AG10803 (cell line): ENCODE measurements at places on chromosomes 4 and X.
A peak's percentile ranks its signal among the peaks of the same experiment; 100 is the strongest.

DNA sequence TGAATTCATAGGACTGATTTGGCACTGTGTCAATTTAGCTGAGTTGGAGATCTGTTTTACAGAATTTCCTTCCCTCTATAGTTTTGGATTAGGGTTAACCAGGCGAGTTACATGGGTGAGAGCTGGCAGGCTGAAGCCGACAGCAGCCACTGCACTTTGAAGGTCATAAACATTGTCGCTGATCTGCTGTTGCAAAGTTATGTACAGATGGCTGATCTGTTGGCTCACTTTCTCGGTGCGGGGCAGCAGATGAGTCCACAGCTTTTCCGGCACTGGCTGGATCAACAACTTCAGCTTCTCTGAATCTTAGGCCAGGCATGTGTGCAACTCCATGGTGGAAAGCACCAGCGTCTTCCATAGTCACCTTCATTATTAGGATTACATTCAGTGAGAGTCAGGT is 173.7 kb downstream of the GPAT3 start:
- no peak for DNase-seq

DNA sequence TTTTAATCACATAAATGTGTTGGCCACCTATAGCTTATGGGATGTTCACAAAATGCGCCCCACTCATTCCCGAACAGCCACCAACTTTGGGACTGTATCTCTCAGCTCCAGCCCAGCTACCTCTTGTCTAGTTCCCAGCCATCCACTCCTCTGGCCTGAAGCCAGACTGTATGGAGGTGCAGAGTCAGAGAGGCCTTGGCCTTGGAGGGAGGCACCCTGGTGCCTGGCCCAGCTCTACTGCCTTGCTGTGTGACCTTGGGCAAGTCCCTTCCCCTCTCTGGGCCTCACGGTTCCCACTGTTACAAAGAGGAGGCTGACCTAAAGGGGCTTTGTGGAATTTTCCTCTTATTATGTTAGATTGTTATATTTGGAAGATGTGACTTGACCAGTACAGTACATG is 13.9 kb downstream of the MAMLD1 start:
- DNase-seq = no peak

DNA sequence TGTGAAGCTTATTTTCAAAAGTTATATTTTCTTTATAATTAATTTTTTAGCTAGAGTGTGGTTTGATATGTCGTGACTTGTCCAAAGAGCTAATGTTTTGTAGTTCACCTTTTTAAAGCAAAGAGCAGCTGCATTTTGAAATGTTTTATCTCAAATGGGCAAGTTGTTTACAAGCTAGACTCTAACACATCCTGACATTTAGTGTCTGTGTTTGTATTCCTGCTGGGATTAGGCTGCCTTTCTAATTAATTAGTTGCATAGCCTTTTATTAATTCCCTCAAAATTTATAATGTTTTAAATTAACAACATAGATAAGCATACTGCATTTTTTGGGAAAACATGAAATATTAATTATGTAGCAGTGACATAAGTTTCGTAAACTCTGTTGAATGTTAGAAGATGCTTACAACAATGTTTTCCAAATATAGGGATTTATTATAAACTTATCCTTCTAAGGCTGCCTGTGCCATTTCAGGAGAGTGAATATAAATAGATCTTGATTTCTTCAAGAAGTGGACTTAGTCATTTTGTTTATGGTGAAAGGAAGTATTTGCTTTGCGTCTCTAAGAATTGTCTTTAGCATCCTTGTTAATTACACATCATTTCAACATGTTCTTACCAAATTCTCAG is 37.7 kb upstream of the NUDT6 start:
- DNase-seq = peak; percentile 24

GRCh38 chr4:79181190-79181589 is 144.7 kb downstream of the NAA11 start:
- no peak for DNase-seq

GRCh38 chrX:13906093-13906492 is 89.2 kb upstream of the GPM6B start:
- DNase-seq = no peak

- no peak for DNase-seq
Measured at GRCh38 chr4:10629394-10629793, 55.2 kb downstream of the CLNK start.

DNA sequence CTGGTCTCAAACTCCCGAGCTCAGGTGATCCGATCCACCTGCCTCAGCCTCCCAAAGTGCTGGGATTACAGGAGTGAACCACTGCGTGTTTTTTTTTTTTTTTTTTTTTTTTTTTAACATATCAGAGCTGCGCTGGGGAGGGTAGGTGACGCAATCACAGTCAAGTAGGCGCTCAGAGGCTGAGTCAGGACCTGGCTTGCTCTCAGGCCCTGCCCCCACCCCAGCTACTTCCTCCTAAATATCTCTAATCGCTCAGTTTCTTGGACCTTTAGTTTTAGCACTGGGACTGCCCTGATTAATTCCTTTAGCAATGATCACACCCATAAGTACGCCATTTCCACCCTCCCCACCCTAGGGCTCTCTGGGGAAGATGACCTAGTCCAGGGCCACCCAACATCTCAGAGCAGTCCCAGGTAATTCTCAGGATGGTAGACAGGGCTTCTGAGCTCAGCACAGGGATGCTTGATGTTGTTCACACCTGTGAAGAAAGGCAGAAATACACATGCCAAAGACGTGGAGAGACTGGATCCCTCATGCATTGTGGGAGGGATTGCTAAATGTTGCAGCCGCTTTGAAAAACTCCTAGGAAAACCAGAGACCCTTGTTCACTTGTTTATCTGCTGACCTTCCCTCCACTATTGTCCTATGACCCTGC is 50.2 kb downstream of the DDX3X start:
- peak; percentile 71 for DNase-seq

- DNase-seq = no peak
Measured at GRCh38 chrX:106484233-106484632, 127.5 kb upstream of the RADX start.

- no peak for DNase-seq
Measured at GRCh38 chrX:120512627-120513026, 43.5 kb upstream of the LAMP2 start.

DNA sequence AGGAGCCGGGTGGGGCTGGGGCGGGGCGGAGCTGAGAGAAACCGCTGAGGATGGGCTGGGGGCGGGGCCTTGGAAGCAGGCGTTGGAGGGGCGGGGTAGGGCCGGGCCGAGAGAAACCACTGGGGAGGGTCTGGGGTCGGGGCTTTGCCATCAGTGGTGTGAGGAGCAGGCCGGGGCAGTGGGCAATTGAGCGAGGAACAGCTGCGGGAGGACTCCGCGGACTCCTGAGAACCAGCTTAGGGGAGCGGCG is 1.3 kb upstream of the EOLA2 start:
- no peak for DNase-seq

GRCh38 chrX:80876877-80877276 is 67.2 kb upstream of the BRWD3 start:
- peak; percentile 33 for DNase-seq

DNA sequence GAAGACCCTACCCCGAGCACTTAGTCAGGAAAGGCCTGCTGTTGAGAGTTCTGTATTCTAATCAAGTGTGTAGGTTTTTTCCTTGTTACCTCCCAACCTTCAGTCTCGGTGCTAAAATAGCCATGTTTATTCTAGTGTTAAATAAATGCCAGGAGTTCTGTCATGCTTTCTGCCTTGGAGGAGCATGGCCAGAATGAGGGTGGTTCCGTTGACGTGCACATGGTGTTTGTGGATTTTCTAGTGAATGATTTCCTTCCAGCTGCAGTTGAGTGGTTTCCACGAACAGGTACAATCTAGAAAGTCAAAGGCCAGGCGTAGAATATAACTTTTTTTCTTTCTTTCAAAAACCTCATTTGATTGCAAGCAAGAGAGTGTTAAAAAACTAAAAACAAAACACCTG is 21.0 kb downstream of the TRMT44 start:
- DNase-seq = no peak

GRCh38 chr4:169854090-169854489 is 96.3 kb upstream of the HPF1 start:
- DNase-seq = no peak

- no peak for DNase-seq
Measured at GRCh38 chr4:165158762-165159161, 46.1 kb upstream of the TMEM192 start.

DNA sequence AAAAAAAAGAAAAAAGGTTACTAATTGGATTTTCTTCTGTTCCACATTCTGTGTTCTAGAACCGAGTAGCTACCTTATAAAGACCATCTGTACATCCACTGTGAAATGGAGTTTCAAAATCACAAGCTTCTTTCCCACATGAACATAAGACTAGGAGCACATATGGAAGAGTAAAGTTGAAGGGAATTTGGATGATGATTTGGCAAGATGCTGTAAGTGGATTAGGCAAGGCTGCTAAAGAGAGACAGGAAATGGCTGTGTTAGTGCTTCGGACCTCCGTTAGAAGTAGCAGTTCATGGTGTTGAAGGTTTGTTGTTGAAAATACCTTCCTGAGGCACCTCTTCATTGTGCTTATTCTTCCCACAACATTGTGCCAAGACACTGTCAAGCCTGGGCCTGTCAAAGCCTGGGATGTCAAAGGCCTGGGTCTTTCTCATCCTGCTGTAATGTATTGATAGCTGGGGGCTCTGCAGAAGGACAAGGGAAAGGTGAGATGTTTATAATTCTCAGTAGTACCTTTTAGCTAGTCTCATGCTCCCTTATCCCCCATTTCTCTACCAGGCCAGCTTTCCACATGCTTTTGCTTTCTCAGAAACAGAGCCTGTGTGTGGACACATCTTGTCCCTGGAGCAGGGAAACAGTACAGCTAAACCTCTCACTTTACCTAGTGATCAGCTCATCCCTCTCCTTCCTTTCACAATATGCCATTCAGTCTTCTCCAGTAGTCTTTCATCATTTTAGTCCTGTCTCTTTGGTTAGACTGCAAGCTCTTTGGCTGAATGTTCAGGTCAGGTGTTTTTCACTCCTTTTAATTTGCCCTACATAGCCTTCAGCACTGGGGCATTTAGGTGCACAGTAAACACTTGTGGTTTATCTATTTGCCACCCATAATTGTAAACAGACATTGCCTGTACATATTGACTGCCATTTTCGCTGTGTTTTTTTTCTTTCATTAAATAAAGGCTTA is 37.9 kb upstream of the CYP2U1 start:
- DNase-seq = peak; percentile 34

DNA sequence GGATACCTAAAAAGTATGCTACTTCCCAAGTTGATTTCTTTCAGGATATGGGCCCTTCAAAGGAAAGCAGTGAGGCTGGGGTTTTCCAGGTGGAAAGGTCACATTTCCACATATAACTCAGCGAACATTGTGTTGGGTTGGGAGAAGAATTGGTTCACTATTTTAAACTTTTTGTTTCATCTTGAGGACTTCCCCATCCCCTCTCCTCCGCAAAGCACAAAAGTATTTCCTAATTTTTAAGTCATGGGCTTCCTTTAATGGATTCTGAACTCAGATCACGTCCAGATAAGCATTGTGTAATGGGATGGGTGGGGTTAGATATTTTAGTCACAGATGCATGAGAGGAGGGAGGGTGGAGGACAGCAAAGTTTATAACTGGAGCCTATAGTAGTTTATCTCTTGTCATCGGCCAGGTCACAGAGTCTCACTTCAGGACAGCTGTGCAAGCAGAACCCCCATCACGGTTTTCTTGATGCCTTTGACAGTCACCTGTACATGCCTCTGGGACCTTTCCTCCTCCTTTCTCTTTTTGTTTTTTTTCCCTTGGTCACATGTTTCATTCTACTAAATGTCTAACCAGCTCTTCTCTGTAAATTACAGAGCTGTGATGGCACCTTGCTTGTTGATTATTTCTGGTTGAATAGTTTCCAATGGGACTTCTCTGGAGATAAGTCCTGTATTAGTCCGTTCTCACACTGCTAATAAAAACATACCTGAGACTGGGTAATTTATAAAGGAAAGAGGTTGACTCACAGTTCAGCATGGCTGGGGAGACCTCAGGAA is 115.4 kb downstream of the PTTG2 start:
- peak; percentile 58 for DNase-seq

DNA sequence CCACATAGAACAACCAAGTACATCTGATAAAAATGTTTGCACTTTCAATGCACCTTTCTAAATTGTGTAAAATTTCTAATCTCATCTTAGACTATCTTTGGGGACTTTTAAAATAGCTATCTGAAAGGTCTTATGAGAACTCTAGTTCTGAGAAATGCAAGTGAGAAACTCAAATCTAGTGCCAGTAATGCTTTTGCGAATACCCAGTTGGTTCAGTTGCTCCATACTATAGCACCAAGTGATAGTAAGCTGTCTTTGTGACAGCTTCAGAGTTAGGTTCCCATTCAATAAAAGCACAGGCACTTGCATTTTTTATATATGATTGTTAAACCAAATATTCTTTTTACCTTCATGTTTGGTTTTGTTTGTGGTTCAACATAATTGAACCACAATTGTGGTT is 4.5 kb upstream of the ITM2A start:
- DNase-seq = no peak

DNA sequence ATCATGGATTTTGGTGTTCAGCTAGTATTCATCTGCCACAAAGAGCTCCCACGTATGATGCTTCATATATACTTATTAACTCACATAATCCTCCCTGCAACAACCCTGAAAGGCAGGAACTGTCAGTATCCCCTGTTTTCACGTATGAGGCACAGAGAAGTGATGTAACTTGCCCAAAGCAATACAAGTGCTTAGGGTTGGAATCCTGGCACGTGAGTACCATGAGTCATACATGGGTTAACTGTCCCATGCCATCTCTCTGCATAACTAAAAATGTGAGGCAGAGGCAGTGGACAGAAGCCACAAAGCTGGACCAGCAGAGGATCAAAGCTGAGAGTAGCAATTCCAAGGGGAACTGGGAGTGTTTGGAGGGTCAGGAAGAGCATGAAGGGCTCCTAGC is 35.7 kb upstream of the EGFL6 start:
- DNase-seq = peak; percentile 72

- no peak for DNase-seq
Measured at GRCh38 chrX:10598540-10598939, 21.8 kb downstream of the MID1 start.

DNA sequence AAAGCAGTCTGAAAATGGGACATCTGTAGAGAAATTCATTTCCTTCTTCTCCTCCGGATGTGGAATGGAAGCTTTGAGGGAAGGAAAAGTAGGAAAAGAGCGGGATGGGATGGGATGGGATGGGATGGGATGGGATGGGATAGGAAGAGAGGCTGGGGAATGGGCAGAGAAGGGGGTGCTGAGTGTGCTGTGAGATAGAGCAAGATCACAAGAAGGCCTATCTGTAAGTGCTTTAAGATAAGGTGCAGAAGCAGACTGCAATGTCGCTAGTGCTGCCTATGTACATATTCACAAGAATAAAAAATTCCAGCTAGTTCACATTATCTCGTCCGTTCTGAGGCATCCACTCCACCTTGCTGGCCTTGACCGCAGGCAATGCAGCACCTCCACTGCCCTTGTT is 86.2 kb downstream of the IRF2 start:
- no peak for DNase-seq

- DNase-seq = no peak
Measured at GRCh38 chrX:106401965-106402559, 209.7 kb upstream of the RADX start.

DNA sequence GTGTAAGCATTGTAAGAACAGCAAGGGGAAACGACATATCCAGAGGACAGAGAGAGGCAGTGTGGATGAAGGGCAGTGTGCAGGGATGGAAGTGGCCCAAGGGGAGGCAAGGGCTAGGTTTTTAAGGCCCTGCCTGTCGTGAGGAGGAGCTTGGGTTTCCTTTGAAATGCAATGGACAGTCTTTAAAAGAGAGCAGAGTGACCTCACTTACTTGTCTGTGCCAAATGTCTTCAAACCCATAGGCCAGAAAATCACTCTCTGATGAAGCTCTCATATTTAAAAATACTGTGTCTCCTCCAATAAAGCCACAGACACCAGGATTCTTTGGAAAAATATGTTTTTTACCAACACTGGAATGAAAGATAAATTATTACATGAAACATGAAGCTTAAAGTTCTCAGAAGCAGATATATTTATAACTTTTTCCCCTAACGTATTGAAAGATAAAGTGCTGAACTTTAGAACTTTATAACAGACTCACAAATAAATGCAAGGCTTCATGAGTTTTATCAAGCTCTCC is 19.2 kb upstream of the ATXN3L start:
- no peak for DNase-seq
